ENCODE measurements at places on chromosomes 11 and 22.

DNA sequence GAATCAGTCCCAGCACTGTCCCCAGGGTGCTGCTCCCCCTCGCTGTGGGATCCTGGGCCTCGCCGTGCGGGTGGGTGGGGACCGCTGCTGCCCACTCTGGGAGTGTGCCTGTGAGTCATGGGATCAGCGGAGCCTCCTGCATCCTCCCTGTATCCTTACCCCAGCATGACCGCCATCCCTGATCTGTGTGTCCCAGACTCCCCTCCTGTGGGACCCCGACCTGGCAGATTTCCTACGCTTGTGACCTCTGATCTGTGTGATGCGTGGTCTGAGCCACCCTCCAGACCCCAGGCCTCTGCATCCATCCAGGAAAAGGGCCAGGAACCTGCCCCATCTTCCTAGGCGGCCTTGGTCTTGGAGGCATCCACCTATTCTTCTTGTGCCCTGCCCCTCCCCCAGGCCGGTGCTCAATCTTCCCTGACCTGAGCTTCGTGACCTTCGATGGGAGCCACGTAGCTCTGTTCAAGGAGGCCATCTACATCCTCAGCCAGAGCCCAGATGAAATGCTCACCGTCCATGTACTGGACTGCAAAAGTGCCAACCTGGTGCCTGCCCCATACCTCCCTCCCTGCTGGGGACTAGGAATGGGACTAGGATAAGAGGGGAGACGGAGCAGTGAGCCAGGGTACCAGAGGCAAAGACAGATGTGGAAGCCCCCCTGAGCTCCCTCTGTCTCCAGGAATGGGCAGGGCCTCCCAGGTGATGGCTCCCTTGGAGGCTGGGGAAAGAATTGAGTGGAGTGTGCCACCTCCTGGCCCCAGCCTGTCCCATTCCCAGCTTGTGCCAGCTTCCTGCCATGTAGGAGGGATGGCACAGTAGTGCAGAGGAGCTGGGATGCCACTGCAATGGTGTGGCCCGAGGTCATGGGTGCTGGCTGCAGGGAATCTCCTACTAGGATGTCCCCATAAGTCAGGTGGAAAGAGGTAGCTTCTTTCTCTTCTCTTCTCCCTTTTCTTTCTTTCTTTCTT is 65.4 kb downstream of the OTOG start:
- no peak for DNase-seq

GRCh38 chr22:22226448-22227187 is 18.0 kb upstream of the VPREB1 start:
- no peak for DNase-seq

DNA sequence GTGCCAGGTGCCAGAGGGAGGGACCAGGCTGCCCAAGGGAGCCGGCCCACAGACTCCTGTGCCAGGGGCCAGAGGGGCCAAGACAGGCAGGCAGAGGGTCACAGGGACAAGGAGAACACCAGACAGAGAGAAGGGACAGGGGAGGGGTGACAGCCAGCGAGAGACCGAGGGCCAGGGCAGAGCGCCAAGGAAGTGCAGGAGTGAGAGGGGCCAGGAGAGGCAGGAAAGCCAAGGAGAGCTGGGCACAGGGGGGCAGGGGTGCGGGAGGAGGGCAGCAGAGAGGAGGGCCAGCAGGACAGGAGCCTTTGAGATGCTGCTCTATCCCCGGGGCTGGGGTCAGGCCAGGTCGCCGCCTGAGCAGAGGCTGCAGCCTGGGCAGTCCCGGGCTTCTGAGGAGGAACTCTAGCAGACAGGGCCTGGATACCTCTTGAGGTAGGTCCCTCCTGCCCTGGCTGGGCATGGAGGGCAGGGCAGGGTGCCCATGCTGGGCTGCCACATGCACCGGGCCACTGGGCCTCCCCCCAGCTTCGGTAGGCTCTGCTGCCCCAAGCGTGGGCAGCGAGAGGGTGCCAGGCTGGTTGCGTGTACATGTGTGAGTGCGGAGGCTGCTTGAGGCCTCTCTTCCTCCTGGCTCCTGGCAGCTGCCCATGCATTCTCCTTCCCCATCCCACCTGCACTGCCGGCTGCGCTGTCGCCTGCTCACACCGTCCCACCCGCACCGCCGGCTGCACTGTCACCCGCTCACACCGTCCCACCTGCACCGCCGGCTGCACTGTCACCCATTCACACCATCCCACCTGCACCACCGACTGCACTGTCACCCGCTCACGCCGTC is 12.2 kb downstream of the LSP1 start:
- no peak for DNase-seq

GRCh38 chr22:29313576-29314466 is 1.7 kb downstream of the RASL10A start:
- no peak for DNase-seq

DNA sequence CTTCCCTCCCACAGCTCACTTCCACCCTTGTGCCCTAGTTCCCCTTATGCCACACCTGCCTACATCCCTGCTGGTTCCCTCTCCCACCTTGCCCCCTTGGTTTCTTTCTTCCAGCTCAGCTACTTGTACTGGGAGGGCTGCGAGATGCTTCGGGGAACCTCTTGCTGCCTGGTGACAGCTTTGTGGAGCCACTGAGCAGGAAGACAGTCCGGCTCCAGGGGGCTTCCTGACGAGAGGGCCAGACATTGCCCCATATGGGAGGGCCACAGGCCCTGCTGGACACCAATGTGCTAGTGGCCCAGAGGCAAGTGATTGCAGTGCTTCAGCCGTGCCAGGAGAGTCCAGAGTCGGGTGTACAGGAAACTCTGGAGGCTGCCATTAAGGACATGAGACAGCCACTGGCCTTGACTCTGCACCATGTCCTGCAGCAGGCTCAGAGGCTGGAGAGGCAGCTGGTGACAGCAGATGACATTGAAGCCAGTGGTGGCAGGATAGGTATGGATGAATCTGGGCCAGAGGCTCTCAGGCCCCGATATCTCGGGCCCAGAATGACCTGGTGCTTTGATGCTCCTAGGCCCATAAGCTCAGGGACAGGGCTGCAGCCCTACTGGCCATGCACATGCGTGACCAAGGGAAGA is 54.3 kb downstream of the BTG4 start:
- DNase-seq = no peak

- no peak for DNase-seq
These were observed 2.1 kb upstream of the ATF4 start for GRCh38 chr22:39518144-39518786.

DNA sequence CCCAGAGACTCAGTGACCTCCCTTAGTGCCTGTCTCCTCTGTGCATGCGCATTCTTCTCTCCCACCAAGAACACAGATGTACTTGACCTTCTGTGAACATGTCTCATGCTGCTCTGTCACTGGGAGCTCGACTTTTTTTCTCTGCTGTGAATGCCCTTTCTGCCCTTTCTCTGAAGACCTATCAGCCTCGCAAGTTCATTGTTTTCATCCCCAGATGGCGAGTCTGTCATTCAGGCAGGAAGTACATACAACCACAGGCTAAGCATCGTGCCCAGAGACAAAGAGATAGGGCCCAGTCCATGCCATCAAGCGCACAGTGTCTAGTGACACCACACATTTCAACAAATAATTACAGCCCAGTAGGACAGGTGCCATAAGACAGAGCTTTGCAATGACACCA is 50.4 kb upstream of the RAB1B start:
- no peak for DNase-seq

DNA sequence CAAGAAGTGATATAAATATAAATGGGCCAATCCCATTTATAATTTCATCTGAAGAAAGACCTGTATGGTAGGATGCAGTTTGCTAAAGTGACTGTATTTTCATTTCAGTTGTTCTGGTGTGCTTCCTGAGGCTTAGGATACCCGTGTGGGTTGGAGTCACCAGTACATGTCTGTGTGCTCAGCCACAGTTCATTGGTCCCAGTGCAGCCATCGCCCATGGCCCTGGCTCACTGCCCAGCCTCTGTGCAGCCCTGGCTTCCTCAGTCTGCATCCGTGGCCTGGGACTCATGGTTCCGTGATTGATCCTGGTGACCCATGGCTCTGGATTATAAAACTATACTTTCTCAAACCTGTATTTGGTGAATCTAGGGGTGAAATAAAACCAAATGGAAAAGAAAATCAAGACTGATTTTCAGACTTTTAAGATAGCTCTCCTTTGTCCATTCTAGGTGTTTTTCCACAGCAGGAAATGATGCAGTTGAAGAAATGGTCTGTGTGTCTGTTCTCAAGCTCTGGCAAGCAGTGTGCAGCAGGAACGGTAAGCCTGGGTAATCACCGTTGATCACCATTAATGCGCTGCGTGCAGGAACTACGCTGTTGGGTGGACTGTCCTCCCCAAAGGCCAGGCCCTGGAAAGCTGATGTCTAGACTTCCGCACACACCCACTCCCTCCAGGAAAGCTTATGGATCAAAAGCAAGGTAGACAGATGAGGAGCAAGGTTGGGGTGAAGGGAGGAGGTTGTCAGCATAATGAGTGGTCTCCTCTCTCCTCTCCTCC is 27.2 kb downstream of the TTC12 start:
- no peak for DNase-seq

DNA sequence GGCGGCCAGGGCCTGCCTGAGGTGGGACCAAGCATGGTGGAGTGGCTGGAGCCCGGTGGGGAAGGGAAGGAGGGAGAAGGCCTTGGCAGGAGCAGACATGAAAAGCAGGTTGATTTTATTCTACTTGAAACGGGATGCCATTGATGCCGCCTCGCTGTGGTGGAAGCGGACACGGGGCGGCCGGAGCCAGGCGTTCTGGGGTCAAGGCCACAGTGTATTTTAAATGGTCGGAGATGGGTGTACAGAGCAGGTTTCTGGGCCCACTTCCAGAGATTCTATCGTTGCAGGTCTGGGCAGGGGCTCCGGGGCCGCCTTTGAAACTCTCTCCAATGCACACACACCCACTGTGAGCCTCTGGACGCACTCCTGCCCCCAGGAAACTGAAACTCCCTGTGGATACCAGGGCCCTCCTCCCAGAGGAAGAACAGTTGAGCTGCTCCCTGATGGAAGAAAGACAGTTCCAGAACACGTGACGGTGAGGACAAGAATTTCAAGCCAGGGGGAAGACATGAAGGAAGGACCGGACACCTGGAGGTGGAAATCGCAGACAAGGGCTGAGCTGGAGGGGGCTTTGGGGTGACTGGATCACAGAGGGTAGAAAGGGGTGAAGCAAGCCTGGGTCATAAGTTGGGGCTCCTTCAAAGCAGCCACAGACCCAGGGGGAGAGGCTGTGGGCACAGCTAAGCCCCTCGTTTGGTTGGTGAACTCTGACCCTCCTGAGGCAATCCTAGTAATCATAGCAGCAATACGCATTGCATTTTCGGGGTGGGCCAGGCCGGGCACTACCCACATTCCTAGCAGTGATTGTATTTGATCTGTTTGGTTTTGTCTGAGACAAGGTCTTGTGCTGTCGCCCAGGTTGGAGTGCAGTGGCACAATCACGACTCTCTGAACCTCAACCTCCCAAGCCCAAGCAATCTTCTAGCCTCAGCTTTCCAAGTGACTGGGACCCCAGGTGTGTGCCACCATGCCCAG is 12.3 kb upstream of the LINC01488 start:
- DNase-seq = no peak

- no peak for DNase-seq
These were observed 10.2 kb downstream of the C11orf96 start for GRCh38 chr11:43952401-43953342.

DNA sequence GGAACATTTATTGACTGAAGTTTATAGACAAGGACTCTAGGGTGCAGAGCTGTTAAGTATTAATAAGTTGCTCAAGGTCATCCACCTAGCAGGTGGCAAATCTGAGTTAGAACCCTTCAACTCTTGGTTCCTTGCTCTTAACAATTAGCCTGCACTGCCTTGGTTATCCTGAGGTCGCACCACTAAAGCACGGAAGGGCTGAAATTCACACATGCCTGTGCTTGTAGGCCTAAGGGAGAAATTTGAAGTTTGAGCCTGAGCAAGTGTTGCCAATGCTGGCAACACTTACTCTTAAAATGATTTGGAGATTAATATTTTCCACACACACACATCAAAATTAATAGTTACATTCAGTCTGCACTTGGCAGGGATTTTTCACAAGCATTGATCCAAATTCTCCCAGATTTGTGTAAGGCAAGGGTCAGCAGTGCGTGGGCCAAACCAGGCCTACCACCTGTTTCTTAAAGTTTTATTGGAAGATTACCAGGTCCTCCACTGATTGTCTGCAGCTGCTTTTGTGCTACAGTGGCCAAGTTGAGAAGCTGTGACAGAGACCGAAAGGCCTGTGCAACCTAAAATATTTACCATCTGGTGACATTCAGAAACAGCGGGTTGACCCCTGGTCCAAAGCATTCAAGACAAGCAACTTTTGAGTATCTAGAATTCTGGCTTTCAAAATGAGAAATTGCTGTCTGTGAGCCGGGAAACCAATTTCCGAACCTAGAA is 16.3 kb downstream of the APOL5 start:
- DNase-seq = no peak

GRCh38 chr11:75706260-75706729 is 11.3 kb upstream of the MOGAT2 start:
- peak; percentile 36 for DNase-seq

- DNase-seq = no peak
These were observed 1.5 kb downstream of the DBX1 start for GRCh38 chr11:20158597-20159257.

DNA sequence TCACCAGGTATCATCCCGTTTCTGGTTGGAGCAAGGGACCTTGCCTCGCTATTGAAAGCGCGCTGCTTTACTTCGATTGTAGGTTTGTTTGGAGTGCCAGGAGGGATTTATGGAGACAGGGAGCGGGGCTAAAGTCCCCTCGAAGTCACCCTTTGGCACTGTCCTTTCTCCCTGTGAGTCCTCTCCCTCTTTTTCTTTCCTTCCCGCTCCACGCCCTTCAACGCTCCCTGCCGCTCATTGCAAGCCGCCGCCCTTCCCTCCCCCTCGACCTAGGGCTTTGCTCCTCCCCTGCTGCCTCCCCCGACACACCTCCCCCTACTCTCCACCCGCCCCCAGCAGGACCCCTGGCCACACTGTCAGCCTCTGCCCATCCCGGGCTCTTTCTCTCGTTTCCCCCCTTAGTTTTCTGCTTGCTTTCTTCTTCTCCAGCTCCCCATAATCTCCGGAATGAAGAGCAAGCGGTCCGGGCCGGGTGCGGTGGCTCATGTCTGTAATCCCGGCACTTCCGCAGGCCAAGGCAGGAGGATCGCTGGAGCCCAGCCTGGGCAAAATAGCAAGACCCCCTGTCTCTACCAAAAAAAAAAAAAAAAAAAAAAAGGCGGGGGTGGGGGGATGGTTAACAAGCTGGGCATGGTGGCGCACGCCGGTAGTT is 41.0 kb downstream of the AHNAK start:
- DNase-seq = no peak

- no peak for DNase-seq
These were observed 190.9 kb downstream of the KIRREL3 start for GRCh38 chr11:126809514-126810289.

- peak; percentile 52 for DNase-seq
These were observed 546 bp downstream of the DRAP1 start for GRCh38 chr11:65919573-65920371.

DNA sequence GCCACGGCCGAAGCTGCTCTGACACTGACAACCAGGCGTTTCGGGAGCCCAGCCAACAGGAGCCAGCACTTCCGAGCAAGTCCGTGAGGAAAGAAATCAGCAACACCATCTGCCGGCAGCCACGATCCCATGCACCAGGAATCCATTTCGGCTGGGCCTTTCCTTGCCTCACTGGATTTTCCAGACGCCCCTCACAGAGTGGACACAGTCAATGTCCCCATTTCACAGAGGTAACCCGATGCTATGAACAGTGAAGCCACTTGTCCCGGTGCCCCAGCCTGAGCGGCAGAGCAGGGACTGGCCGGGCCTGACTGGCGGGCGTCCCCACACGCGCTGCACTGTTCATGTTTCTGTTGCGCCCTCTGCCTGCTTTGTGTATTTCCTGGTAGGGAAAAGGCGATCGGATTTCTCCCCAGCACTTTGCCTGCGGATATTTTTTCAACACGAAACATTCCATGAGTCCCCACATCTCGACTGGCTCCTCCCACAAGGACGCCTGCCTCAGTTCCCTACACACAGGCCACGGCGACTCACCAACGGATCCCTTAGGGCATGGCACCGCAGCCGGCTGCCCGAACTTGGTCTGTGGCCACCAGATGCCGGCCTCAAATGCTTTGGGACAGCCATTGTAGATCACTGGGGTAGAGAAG is 55.3 kb downstream of the TRMU start:
- no peak for DNase-seq
